DMS53 (cell line): ENCODE measurements at places on chromosomes 12 and 14.
A peak's percentile ranks its signal among the peaks of the same experiment; 100 is the strongest.

GRCh38 chr14:36997843-36998242, 174.6 kb downstream of the SLC25A21 start:
- DNase-seq = no peak

DNA sequence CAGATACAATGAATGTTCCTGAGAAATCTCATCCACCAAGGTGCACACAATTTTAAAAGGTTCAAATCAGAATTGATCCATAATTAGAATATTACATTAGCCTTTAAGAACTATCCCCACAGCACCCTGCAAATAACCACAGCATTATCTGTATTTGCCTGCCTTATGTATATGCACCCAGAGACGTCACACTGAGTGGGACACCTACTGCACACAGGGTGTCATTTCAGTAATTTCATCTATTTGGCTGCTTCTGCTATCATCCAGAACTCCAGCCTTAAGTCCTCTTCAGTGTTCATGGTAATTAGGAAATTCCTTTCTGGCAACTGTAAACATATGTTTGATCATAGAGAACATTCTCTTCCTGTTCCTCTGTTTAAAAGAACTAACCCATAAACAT, 298.4 kb downstream of the SYT1 start:
- no peak for DNase-seq

GRCh38 chr14:101598571-101599233, 37.4 kb downstream of the DIO3 start:
- no peak for DNase-seq

GRCh38 chr12:28866296-28866695, 282.8 kb upstream of the FAR2 start:
- DNase-seq = no peak

DNA sequence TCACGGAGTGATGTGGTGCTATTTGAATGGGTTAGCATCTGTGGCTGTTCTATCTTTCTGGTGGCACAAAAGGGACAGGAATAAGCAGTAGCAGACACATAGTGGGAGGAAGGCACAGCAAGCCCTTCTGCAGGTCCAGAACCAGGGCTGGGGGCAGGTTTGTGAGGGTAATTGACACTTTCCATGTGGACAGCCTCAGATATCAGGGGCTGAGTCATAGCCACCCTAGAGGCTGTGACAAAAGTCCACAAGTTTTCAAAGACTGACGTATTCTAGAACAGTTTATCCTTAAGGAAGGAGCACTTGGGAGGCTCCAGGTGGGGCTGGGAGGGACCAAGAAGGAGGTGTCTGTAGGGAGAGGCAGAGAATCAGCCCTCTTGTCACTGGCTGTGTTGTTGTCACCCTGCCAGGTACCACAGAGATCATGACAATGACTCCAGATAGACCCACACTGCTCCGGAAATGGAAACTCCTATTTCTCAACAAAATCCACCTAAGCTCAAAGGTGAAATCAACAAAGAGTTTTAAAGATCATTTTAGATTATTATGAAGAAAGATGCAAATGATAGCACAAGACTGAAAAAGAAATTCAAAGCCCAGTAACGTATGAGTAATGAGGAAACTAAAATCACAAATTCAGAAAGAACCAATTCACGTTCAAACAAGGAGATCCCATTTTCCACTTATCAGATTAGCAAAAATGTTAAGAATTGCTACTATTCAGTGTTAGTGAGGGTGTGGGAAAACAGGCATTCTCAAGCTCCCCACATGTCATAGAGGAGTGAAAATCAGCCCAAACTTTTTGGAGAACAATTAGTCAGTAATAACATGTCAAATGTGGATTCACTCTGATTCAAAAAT, 48.3 kb downstream of the NFKBIA start:
- peak; percentile 19 for DNase-seq

DNA sequence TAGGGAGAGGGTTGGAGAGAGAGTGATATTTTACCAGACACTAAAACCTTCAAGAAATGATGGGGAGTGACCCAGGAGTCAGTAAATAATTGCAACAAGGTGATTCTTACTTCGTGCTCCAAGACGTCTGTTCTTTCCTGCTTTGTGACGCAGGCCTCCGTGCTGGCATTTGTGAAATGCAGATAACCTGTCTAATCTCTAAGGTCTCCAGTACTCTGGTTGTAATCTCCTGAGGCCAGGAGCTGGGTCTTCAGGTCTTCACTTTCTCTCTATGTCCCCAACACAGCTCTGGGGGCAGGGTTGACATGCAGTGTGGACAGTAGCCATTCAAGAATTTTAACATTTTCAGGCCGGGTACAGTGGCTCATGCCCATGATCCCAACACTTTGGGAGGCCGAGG, 53.1 kb downstream of the CD9 start:
- no peak for DNase-seq

DNA sequence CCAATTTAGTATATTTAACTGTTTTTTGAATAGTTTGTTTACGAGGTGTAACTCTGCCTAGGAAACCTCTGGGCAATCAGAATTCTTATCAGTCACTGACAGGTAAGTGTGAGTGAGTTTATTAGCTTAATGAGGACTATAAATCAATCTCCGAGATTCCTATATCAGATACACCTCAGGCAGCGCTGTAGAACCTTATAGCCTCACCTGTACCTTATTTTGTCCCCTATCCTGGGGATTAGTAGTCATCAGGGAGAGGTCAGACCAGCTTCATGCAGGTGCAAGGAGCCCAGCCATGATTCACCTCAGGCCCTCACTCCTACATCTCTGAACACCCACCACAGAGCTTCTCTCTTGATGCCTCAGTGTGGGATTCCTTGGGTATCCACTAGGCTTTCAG, 256.0 kb downstream of the KTN1 start:
- no peak for DNase-seq

DNA sequence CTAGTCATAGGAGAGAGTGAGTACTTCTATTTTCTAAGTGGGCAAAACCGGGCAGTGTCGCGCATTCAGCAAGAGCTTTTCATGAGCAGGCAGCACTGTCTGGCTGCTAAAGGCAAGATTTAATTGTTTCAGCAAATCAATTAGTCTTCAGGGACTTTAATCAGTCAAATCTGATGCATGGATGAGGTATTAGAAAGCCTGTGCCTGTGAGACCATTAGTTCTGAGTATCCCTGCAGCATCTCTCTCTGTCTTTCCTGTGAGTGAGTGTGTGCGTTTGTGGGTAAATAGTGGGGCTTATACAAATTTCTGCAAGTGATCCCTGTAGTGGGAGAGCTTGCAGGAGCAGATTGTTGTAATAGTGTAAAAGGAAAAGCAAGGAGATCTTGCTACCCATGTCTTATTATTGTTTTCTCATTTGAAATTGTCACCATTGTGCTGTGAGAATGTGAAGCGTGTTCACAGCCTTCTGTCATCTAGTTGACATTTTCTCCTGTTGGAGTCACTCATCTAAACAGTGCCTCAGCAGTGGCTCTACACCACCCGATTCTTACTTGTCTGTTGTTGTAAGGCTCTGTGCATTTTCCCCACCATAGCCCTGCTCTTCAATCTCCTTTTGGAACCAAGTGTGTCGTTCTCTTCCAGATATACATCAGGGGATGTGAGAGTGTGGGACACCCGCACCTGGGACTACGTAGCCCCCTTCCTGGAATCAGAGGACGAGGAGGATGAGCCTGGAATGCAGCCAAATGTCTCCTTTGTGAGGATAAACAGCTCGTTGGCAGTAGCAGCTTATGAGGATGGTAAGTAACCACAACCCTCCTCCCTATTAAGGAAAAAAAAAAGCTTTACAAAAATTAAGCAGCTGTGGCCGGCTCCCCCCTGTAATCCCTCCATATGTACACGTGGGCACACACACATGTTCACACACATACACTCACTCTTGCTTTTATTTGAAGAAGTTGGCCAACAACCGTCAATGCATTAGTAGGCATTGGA, 53.6 kb downstream of the FBXW8 start:
- no peak for DNase-seq

- DNase-seq = no peak
These were observed 454.5 kb downstream of the ADAMTS20 start for GRCh38 chr12:43097471-43097870.

DNA sequence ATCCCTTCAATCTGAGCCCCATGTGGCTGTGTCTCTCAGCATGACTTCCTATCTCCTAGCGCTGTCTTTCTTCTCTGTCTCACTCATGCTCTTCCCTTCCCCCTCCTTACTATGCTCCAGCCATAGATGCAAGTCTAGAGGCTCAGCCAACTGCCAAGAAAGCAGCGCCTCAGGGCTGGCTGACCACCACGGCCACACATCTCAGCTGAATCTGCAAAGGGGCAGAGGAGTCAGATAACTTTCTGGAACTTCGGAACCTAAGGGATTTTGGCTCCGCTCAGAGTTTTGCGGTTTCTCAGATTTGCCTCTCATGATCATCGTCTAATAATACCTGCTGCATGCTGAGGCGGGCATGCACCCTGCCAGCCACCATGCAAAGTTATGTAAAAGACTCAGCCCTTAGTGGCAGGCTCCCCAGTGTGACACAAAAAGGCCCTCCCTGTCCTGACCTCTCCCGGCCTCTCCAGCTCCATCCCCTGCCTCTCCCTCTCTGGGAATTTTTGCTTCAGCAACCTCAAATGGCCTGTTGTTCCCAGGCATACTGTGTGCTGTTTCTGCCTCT, 5.0 kb upstream of the FGF6 start:
- DNase-seq = no peak

DNA sequence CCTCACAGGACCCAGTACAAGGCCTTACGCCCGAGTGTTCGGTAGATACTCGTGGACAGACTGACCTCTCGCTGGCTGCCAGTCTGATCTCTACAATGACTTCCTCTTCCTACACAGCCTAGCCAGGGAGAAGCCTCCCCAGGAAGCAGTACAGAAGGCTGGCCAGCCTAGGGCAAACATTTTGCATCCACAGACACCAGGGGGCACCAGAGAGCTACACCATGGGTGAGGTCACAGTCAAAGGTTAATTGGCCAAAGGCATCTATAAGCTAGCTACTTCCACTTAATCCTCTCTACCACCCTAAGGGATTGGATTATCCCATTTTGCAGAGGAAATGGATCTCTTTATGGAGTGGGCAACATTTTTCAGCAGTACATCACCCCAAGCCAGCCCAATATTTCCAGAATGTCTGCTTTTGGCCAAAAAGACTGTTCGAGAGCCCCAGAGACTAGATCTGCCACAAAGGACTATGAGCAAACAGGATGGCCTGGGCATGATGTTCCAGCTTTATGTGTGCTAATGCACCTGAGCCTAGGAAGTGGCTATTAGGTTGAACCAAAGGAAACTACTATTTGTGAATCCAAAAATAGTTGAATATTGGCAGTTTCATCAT, 14.6 kb upstream of the PNMA1 start:
- DNase-seq = peak; percentile 84

GRCh38 chr14:93725002-93725582, 63.2 kb downstream of the PRIMA1 start:
- no peak for DNase-seq

DNA sequence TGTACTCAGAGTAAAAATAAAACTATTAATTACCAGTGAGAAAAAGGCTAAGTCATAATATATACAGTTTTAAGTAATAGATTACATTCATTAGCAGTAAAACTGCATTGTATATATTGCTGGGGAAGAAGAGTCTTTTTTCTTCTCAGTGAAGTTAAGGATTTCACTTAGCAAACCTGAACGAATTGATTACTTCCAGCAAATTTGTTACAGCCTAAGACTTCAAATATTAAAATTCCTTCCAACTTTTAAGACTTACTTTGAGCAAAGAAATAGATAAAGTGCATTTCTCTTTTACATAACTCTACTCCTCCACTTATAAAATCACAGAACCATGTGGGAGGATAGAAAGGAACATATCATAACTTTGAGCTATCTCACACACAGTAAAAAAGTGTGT, 43.3 kb downstream of the PIK3C2G start:
- no peak for DNase-seq

- no peak for DNase-seq
These were observed 97.6 kb upstream of the SCAF11 start for GRCh38 chr12:46087916-46088439.

- DNase-seq = peak; percentile 76
These were observed 47.9 kb upstream of the PLEKHG6 start for GRCh38 chr12:6262623-6263022.

- DNase-seq = no peak
These were observed 3.8 kb downstream of the TINF2 start for GRCh38 chr14:24238527-24239037.

DNA sequence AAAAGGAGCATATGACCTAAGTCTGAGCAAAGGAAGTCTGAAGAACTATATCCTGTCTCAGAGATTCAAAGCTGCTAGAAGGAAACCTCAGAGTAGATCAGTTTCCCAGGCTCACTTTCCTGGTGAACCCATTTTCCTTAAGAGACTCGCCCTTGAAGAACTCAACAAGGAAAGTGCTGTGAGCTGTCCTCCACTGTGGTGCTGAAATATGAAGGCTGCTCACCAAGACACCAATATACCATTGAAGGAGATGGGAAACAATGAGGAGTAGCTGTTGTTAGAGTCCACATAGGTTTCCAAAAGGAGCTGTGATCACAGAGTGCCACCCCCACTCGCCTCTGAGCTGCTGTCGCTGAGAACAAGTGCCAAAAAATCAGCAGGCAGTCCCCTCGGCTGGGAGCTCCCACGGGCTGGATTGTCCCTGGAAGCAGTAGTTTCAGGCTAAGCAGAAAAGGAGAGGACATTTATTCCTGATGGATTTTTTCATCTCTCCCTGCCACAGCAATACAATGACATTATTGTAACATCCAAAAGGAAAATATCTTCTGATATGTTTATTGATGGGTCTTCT, 282.1 kb downstream of the RPS29 start:
- DNase-seq = peak; percentile 9

- DNase-seq = no peak
These were observed 55.1 kb downstream of the FOXN4 start for GRCh38 chr12:109253913-109254544.
